ENCODE measurements at places on chromosomes 4 and X. TPM values are rescaled to one million over a fixed set of nuclear protein-coding genes. Genes with fewer than 3 reads are reported as not detected.

Gene DMRTC1
- total RNA-seq, result not detected

Gene MMAA
- total RNA-seq, result 10.4 TPM

Gene SHROOM2
- 15.9 TPM for total RNA-seq

Gene EIF2S3
- 203 TPM for total RNA-seq

Gene LNX1
- 4.4 TPM for total RNA-seq

Gene TEX13D
- total RNA-seq, result not detected

Gene SULT1B1
- 0.11 TPM for total RNA-seq

Gene HSFX3
- not detected for total RNA-seq

Gene NOX1
- total RNA-seq, result not detected

Gene MAGEA11
- not detected for total RNA-seq

Gene KLF8
- total RNA-seq, result 6.8 TPM

Gene TMSB15B
- 6.3 TPM for total RNA-seq

Gene EMCN
- total RNA-seq, result not detected

Gene NUP62CL
- total RNA-seq, result not detected

Gene SPANXD
- not detected for total RNA-seq

Gene ZMAT1
- 2.0 TPM for total RNA-seq

Gene RELL1
- 23.1 TPM for total RNA-seq

Gene F8A3
- total RNA-seq, result not detected

Gene MND1
- 1.0 TPM for total RNA-seq

Gene RIBC1
- 0.34 TPM for total RNA-seq

Gene FAM47C
- not detected for total RNA-seq

Gene FRMD7
- total RNA-seq, result not detected

Gene PRDM5
- total RNA-seq, result 5.3 TPM

Gene UGT2B17
- not detected for total RNA-seq

Gene FAT4
- total RNA-seq, result 8.0 TPM

Gene HTN1
- total RNA-seq, result not detected

Gene KLB
- not detected for total RNA-seq
